Activated T-cell treated with anti-CD3 and anti-CD28 coated beads, Interleukin-2, amount 50 U/mL, for 24 hours (primary cell): ENCODE measurements at places on chromosomes 3 and 15.

DNA sequence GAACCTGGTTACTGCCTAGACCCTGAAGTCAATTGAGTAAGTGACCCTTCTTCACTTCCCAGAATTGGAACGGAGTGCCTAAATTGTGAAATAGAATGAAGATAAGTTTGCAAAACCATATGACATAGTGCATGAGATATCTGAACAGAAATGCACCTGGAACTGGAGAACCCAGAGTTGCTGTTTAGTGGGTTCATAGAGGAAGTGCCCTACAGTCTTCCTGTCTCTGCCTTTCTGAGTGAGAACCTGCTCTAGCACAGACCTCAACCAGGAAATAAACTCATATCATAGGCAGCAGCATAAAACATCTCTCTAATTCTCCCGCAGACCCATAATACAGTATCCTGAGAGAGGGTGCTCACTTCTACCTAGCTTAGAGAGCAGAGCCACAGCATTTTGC is 82.9 kb downstream of the EOMES start:
- no peak for DNase-seq

DNA sequence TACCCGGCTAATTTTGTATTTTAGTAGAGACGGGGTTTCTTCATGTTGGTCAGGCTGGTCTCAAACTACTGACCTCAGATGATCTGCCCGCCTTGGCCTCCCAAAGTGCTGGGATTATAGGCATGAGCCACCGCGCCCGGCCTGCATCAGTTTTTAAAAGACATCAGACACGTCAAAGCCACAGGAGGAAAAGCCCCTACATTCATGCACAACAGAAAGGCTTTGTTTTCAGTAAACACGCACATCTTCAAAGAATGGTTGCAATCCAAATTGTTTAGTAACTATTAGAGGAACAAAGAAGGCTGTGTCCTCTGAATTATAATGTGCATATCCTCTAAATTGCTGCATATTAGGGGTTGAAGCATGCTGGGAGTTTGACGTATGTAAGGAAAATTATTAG is 53.3 kb downstream of the BTD start:
- DNase-seq = no peak

DNA sequence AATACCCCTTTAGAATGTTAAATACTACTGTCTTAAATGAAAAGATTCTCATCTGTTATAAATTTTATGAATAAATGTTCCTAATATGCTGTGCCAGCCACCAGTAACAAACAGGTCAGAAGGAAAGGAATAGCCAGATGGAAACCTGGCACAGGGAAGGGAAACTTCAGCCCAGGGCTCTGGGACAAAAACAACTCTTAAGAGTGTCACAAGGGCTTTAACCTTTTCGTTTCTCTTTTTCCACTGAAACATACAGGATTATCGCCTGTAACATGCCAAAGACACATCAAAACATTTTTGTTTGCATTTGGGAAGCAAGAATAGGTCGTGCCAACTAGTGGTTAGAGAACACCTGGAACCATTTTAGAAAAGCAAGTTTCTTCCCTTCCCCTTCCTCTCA is 109.0 kb upstream of the NEDD4 start:
- DNase-seq = no peak

DNA sequence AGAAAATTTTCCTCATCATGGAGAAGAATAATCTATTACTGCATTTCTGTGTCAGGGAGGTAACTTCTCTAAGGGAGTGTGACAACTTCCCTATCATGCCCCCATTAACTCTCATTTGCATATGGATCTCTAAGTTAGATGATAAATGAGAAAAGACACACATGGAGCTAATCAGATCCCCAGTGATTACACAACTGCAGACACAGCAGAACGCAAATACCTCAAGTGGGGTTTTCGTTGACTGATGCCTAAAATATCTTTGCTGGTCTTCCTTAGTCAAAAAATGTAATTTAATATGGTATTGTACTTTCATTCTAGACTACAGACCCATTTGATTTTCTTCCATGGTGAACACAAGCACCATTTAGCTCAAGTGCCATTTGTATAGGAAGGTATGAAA is 630.5 kb downstream of the TBL1XR1 start:
- no peak for DNase-seq

DNA sequence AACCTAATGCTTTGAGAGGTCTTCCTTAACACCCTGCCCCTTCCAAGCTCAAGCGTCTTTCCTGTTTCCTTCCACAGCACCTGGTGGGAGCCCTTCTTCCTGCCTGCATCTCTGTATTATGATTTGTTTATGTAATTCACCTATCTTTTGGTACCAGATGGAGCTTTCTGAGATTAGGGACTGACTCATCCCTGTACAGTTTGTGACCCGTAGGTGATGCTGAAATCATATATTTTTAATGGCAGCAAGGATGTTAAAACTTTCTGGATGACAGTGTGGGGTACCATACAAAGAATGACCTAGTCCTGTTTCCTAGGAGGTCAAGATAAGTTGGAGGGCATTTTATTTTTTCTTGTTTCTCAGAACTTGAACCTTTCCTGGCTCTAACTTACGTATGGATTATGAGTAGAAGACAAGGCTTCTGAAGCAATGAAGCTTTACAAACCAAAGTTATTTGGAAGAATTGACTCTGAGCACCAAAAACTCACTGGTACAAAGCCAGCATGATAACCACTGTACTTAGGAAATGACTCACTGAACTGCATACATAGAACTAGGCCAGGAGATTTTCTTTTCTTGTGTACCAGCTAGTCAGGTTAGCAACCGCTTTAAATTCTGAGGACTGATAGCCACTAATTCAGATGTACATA is 46.6 kb downstream of the HHLA2 start:
- DNase-seq = no peak

- DNase-seq = no peak
These were observed 268.0 kb downstream of the LPP start for GRCh38 chr3:188421836-188422540.

GRCh38 chr15:42955518-42955917 is 34.9 kb upstream of the TTBK2 start:
- no peak for DNase-seq

GRCh38 chr3:106261396-106261795 is 392.6 kb upstream of the CBLB start:
- no peak for DNase-seq

- no peak for DNase-seq
These were observed 33.5 kb downstream of the RASGRF1 start for GRCh38 chr15:79057050-79057449.

GRCh38 chr15:31474059-31474868 is 147.6 kb downstream of the KLF13 start:
- peak; percentile 42 for DNase-seq

- peak; percentile 56 for DNase-seq
These were observed 513 bp downstream of the VGLL4 start for GRCh38 chr3:11643201-11643603.
